ENCODE measurements at places on chromosomes 6 and 20.
A peak's percentile ranks its signal among the peaks of the same experiment; 100 is the strongest.

- peaks cover 3% of the 10 kb centered on the region for H3K4me1 ChIP-seq
- H3K27ac ChIP-seq = no peak overlapping the region
- no peak for DNase-seq
- no peaks in the 10 kb centered on the region for H3K36me3 ChIP-seq
Measured at GRCh38 chr20:3995067-3995748, 20.1 kb downstream of the RNF24 start.

DNA sequence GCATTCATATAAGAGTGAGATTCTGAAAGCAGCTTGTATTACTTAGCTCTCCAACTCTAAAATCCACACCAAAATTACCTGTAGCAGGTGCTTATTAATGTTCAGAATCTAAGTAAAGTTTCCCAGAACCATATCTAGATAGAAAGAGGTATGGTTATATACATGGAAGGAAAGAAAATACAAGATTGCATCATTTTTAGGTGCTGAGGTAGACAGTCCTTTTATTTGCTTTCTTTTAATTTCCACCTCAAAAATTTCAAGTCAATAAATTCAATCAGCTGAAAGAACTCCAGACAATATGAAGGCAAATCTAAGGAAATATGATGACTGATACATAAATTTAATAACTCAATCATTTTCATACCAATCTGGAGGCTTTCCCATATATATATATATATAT is 521.9 kb downstream of the PKHD1 start:
- H3K4me1 ChIP-seq = no peaks in the 10 kb centered on the region
- H3K27ac ChIP-seq = no peak overlapping the region
- H3K36me3 ChIP-seq = no peaks in the 10 kb centered on the region
- H3K27me3 ChIP-seq = no peaks in the 10 kb centered on the region
- no peak for DNase-seq
- H3K4me3 ChIP-seq = no peak overlapping the region

DNA sequence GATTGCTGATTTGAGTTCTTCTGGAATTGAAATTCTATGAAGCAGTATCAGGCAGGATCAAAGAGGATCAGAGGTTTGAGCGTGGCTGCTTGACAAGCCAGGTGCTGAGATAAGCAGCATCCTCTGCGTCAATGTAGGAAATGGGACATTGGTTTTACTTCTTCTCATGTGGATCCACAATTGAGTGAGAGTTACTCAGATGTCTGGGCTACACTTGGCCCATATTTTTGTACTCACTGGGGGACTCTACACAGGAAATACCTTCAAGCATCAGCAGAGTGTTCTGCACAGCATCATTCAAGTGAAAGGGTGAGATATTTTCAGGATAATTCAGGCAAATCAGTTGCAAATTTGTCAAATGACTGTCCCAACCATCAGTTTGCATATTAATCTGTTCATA is 613.9 kb upstream of the ARID1B start:
- H3K4me3 ChIP-seq = peak overlapping the region; percentile 60
- peak; percentile 79 for DNase-seq
- no peaks in the 10 kb centered on the region for H3K36me3 ChIP-seq

DNA sequence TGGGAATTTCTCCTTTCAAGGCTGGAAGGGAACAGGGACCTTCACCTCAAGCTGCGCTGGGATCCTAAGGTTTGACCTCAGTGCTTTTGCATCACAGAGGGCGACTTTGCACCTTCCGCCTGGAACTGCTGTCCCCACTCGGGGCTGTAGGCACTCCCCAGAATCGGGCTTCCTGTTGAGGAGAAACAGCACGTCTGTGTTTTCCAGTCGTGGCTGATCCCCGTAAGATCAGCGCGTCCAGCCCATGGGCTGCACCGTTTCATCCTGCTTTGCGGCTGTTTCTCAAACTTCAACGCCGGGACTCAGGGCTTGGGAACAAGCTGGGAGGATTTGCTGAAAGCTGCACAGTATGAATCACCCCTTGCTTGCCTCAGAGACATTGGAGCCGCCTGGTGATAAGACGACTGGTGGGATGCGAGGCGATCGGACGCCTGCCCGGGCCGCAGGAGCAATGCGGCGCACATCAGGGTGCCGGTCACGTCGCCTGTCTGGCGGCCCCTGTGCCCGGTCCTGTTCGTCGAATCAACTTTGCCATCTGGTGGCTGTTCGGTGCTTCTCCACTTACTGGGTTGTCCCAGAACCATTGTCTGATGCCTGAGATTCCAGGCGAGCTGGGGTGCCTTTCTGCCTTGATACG is 53.6 kb upstream of the FRMD1 start:
- no peak overlapping the region for H3K4me3 ChIP-seq
- H3K27ac ChIP-seq = no peak overlapping the region
- DNase-seq = no peak
- no peaks in the 10 kb centered on the region for H3K27me3 ChIP-seq

DNA sequence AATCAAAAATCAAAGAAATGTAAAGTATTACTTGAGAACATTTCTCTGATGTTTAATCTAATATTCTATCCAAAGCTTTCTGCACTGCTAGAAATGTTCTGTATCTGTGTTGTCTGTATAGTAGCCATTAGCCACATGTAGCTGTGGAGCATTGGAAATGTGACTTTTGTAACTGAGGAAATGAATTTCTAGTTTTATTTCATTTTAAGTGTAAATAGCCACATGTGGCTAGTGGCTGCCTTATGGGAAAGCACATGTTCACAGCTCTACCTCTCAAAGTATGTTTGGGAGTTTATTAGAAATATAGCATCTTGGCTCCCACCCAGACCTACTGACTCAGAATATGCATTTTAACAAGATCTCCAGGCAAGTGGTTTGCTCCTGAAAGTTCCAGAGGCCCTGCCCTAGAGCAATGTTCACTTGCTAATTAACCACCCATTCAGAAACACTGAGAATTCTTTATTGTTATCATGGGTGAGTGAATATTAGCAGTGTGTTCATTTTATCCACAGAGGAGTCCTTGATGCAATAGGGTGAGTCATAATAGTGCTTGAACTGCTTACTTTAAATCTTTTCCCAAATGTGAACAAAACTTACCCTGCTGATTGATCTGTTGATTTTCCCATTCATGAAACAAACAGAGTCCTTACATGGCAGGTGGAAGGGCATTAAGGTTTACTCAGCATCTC is 282.7 kb downstream of the PLCB1 start:
- H3K27me3 ChIP-seq = no peaks in the 10 kb centered on the region
- H3K4me3 ChIP-seq = no peak overlapping the region
- DNase-seq = no peak

GRCh38 chr20:61597996-61598395 is 345.9 kb downstream of the CDH4 start:
- peaks cover 5% of the 10 kb centered on the region for H3K36me3 ChIP-seq
- no peak overlapping the region for H3K27ac ChIP-seq
- no peaks in the 10 kb centered on the region for H3K4me1 ChIP-seq

- H3K4me3 ChIP-seq = no peak overlapping the region
- no peak for DNase-seq
- H3K36me3 ChIP-seq = no peaks in the 10 kb centered on the region
- H3K4me1 ChIP-seq = peaks cover 9% of the 10 kb centered on the region
- no peak overlapping the region for H3K27ac ChIP-seq
- H3K27me3 ChIP-seq = no peaks in the 10 kb centered on the region
Measured at GRCh38 chr6:105791179-105791578, 295.0 kb upstream of the PRDM1 start.

GRCh38 chr6:11423072-11423471 is 114.5 kb upstream of the TMEM170B start:
- no peaks in the 10 kb centered on the region for H3K27me3 ChIP-seq
- H3K4me1 ChIP-seq = peaks cover 30% of the 10 kb centered on the region
- peaks cover 10% of the 10 kb centered on the region for H3K36me3 ChIP-seq
- no peak overlapping the region for H3K4me3 ChIP-seq
- H3K27ac ChIP-seq = no peak overlapping the region

GRCh38 chr6:22873513-22874136 is 304.3 kb downstream of the HDGFL1 start:
- no peaks in the 10 kb centered on the region for H3K27me3 ChIP-seq
- no peaks in the 10 kb centered on the region for H3K4me1 ChIP-seq
- H3K36me3 ChIP-seq = no peaks in the 10 kb centered on the region

GRCh38 chr6:92273694-92274093 is 1145.7 kb downstream of the EPHA7 start:
- H3K36me3 ChIP-seq = no peaks in the 10 kb centered on the region
- no peak overlapping the region for H3K4me3 ChIP-seq
- no peaks in the 10 kb centered on the region for H3K4me1 ChIP-seq
- H3K27me3 ChIP-seq = no peaks in the 10 kb centered on the region
- no peak overlapping the region for H3K27ac ChIP-seq
- no peak for DNase-seq

GRCh38 chr20:35318502-35319157 is 26.4 kb upstream of the FAM83C start:
- H3K27ac ChIP-seq = peak overlapping the region; percentile 33
- no peaks in the 10 kb centered on the region for H3K27me3 ChIP-seq
- peaks cover 8% of the 10 kb centered on the region for H3K4me1 ChIP-seq
- DNase-seq = no peak
- peaks cover 7% of the 10 kb centered on the region for H3K36me3 ChIP-seq
- H3K4me3 ChIP-seq = no peak overlapping the region

DNA sequence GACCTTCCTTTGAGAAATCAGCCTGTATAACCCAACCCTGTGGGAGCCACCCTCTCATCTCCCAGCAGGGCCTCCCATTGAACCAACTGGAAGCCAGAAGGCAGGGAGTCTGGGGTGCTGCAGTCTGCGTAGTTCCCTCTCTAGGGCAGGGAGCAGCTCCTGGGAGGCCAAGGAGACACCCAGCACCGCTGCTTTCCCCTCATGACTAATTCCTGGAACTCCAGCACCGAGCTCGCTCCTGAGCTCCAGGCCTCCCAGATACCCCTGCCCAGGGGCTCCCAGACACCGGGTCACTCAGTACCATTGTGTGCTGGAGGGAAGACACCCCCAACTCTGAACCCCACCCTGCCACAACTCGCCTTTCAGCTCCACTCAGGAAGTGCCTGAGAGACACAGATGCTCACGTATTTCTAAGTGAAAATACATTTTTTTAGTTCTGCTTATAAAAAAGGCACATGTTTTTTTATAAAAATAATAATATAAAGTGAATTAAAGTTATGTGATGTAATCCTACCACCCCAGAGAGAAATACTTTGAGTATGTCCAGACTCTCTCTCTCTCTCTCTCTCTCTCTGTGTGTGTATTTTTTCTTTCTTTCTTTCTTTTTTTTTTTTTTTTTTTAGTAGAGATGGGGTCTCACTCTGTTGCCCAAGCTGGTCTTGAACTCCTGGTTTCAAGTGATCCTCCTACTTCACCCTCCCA is 17.5 kb downstream of the PIM1 start:
- no peak for DNase-seq
- H3K36me3 ChIP-seq = no peaks in the 10 kb centered on the region
- no peak overlapping the region for H3K27ac ChIP-seq
- H3K4me3 ChIP-seq = no peak overlapping the region
- H3K27me3 ChIP-seq = peaks cover 7% of the 10 kb centered on the region
- peaks cover 15% of the 10 kb centered on the region for H3K4me1 ChIP-seq

- no peak overlapping the region for H3K27ac ChIP-seq
- peaks cover 15% of the 10 kb centered on the region for H3K4me1 ChIP-seq
- DNase-seq = no peak
- peaks cover 8% of the 10 kb centered on the region for H3K27me3 ChIP-seq
- no peaks in the 10 kb centered on the region for H3K36me3 ChIP-seq
Measured at GRCh38 chr6:37074053-37074827, 68.8 kb downstream of the FGD2 start.

- no peak overlapping the region for H3K27ac ChIP-seq
- no peaks in the 10 kb centered on the region for H3K36me3 ChIP-seq
- no peak overlapping the region for H3K4me3 ChIP-seq
- no peak for DNase-seq
- peaks cover 46% of the 10 kb centered on the region for H3K27me3 ChIP-seq
Measured at GRCh38 chr20:54179946-54180345, 6.2 kb upstream of the CYP24A1 start.

- no peak overlapping the region for H3K4me3 ChIP-seq
- H3K36me3 ChIP-seq = no peaks in the 10 kb centered on the region
- peaks cover 4% of the 10 kb centered on the region for H3K4me1 ChIP-seq
- no peak overlapping the region for H3K27ac ChIP-seq
Measured at GRCh38 chr6:83847179-83847578, 6.0 kb upstream of the RIPPLY2 start.

DNA sequence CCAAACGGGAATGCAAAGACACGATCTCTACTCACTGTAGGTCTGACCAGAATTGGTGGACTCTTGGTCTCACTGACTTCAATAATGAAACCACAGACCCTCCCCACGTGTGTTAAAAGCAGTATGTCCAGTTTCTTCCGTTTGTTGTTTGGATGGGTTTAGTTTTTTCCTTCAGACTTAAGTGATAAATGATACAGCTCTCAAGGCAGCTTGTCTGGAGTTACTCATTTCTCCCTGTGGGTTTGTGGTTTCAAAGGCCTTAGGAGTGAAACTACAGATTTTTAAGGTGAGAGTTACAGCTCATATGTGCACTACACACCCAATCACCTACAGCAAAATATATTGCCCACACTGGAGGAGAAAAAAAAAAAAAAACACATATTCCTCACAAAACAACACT is 86.7 kb upstream of the STMND1 start:
- H3K27ac ChIP-seq = no peak overlapping the region
- DNase-seq = no peak
- peaks cover 5% of the 10 kb centered on the region for H3K4me1 ChIP-seq
- H3K36me3 ChIP-seq = no peaks in the 10 kb centered on the region
- H3K27me3 ChIP-seq = peaks cover 31% of the 10 kb centered on the region
- peak overlapping the region; percentile 45 for H3K4me3 ChIP-seq

DNA sequence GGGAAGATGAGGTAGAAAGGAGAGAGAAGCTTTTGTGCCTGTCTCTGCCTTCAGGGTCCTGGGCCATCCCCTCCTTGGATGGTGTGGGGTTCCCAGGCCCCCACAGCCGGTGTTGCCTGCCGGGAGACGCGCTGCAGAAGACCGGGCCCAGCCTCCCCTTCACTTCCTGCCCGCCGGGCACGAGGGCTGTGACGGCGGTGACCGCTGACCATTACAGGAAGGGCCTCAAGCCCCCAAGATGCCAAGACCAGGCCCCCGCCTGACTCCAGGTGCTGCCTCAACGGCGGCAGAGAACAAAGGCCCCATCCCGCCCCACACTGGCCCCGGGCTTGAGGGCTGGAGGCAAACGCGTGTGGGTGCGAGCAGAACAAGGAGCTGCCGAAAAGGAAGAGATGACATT is 38.2 kb downstream of the ZBTB46 start:
- peaks cover 4% of the 10 kb centered on the region for H3K4me1 ChIP-seq
- H3K27ac ChIP-seq = no peak overlapping the region
- no peak overlapping the region for H3K4me3 ChIP-seq
- no peaks in the 10 kb centered on the region for H3K27me3 ChIP-seq
- H3K36me3 ChIP-seq = no peaks in the 10 kb centered on the region
- no peak for DNase-seq

- H3K36me3 ChIP-seq = no peaks in the 10 kb centered on the region
- H3K4me1 ChIP-seq = peaks cover 29% of the 10 kb centered on the region
- H3K27me3 ChIP-seq = no peaks in the 10 kb centered on the region
- H3K4me3 ChIP-seq = no peak overlapping the region
- H3K27ac ChIP-seq = no peak overlapping the region
Measured at GRCh38 chr20:48861444-48861843, 33.6 kb upstream of the PREX1 start.

- no peaks in the 10 kb centered on the region for H3K4me1 ChIP-seq
- DNase-seq = no peak
- H3K36me3 ChIP-seq = no peaks in the 10 kb centered on the region
- no peak overlapping the region for H3K4me3 ChIP-seq
- no peaks in the 10 kb centered on the region for H3K27me3 ChIP-seq
Measured at GRCh38 chr20:41984031-41984430, 365.9 kb upstream of the CHD6 start.

GRCh38 chr6:26389349-26389894 is 6.5 kb downstream of the BTN2A2 start:
- H3K4me1 ChIP-seq = peaks cover 53% of the 10 kb centered on the region
- H3K27me3 ChIP-seq = no peaks in the 10 kb centered on the region
- no peak overlapping the region for H3K4me3 ChIP-seq
- no peak overlapping the region for H3K27ac ChIP-seq
- DNase-seq = no peak
